Gastrocnemius medialis (tissue), 4 donors: ENCODE measurements at places on chromosomes 11 and 22.

DNA sequence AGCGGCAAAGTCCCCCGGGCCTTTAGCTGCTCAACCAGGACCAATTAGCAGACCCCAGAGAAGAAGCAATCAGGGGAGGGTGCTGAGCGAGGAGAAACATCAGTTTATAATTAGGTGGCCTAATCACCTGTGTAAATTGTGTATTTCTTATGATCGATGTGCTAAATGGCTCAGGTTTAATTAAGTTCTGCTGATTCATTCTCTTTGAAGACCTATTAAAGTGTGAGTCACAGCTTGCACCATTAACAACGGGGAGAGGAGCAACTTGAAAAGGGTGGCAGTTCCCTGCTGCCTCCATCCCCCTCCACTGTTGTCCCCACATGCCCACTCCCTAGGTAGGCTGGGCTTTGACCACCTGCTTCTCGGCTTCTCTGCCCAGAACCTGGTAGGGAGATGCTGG, 10.7 kb downstream of the ISX start:
- DNase-seq: no peak
- no peaks in the 10 kb centered on the region for H3K27me3 ChIP-seq
- no peaks in the 10 kb centered on the region for H3K36me3 ChIP-seq

DNA sequence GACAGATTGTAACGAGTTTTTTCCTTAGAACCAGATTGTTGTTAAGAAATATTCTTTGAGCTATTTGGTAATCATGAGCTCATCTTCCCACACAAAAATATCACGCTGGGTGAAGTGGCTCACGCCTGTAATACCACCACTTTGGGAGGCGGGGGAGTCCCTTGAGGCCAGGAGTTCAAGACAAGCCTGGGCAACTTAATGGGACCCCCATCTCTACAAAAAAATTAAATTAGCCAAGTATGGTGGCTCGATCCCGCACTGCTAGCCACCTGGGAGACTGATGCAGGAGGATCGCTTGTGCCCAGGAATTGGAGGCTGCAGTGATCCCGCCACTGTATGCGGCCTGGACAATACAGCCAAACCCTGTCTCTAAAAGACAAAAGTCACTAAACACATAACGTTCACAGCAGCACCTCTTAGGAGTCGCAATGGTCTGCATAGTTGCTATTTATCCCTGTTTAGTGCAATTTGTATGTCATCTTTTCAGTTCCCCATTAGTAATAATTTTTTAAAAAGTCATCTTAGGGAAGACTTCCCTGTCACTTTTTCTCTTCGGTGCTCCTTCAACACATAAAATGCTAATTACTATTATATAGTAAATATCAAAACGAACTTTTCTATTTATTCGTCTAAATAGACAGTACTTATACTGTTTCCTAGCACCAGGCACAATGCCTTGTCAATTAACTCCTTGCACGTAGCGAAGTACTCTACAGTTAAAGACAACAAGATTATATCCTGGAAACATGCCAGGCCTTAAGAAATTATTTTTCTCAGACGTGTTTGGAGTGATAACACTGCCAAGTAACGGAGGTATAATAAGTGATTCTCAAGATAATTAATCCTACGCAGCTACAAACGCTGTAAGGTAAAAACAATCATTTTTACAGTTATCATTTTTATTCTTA, 1.1 kb downstream of the ST13 start:
- no peaks in the 10 kb centered on the region for H3K27me3 ChIP-seq
- DNase-seq: peak; percentile 18
- peak overlapping the region; percentile 95 for H3K4me3 ChIP-seq
- peak overlapping the region; percentile 99 for H3K27ac ChIP-seq
- peaks cover 67% of the 10 kb centered on the region for H3K4me1 ChIP-seq
- H3K36me3 ChIP-seq: peaks cover 5% of the 10 kb centered on the region

DNA sequence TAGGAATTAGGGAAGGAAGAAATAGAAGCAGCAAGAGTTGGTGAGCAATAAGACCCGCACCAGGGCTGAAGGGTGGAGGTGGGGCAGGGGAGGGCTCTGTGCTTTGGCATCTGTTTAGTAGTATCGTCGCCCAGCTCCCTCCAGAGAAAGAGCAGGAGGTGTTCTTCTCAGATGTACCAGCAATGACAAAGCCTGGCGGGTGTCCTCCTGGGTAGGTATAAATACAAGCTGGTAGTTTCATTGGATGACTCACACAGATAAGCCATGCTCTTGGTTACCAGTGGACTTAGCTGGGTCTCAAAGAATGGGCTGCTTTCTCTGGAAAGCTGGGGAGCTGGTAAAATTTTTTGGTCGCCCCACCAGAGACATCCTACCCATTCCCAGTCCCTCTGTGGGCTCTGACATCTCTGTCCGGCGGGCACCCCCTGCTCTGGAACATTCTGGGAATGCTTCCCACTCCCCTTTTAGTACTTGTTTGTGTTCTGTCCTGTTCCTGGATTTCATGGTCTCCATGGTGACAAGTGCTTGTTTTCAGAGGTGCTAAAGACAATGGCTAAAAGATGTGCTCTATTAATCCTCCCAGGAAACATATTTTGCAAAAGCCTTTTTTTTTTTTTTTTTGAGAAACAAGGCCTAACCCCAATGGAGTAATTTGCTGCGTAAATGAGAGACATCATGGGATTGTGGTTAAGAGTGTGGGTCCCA, 15.4 kb upstream of the TUBA8 start:
- H3K36me3 ChIP-seq: no peaks in the 10 kb centered on the region
- H3K4me3 ChIP-seq: no peak overlapping the region
- DNase-seq: peak; percentile 84
- H3K27ac ChIP-seq: peak overlapping the region; percentile 95
- peaks cover 42% of the 10 kb centered on the region for H3K4me1 ChIP-seq
- no peaks in the 10 kb centered on the region for H3K27me3 ChIP-seq

DNA sequence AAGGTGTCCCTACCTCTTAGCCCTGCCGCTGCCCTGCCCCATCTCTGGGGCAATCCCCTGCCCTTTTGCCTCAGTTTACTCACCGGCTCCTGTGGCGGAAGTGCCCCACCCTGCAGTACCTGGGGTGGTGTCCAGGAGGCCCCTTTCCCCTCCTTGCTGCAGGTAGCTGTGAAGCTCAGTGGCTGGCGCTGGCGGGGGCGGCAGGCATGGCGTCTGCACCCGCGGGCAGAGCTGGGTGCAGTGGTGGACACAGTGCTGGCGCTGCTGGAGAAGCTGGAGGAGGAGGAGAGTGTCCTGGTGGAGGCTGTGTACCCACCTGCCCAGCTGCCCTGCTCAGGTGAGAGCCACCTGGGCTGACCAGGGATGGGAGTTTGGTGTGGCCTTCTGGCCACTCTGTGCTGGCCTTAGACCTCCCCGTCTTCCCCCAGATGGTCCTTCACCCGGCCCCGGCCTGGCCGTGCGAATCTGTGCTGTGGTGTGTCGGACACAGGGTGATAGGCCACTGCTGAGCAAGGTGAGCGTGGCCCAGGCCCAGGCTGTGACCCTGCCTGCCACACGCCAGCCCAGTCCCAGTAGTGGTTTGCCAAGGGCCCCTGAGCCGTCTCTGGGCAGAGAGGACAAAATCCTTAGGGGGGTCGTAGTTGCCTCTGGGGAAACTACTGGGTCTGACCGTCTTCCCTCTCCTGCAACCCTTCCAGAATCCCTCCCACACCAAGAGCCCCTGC, 4.0 kb downstream of the CARNS1 start:
- no peak overlapping the region for H3K4me3 ChIP-seq
- peaks cover 46% of the 10 kb centered on the region for H3K4me1 ChIP-seq
- no peak for DNase-seq
- peak overlapping the region; percentile 97 for H3K27ac ChIP-seq
- no peaks in the 10 kb centered on the region for H3K36me3 ChIP-seq

DNA sequence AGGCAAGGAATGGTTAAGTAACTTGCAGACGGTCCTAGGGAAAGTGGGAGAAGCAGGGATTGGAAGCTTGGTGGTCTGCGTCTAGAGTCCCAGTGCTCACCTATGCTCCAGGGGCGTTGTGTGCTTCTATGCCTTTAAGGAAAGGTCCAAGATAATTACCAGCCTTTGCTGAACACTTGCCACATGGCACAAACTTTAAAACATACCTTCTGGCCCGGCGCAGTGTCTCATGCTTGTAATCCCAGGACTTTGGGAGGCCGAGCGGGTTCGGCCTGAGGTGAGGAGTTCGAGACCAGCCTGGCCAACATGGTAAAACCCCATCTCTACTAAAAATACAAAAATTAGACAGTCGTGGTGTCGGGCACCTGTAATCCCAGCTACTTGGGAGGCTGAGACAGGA, 2.3 kb downstream of the POLDIP3 start:
- H3K36me3 ChIP-seq: no peaks in the 10 kb centered on the region
- DNase-seq: no peak
- peaks cover 68% of the 10 kb centered on the region for H3K4me1 ChIP-seq

DNA sequence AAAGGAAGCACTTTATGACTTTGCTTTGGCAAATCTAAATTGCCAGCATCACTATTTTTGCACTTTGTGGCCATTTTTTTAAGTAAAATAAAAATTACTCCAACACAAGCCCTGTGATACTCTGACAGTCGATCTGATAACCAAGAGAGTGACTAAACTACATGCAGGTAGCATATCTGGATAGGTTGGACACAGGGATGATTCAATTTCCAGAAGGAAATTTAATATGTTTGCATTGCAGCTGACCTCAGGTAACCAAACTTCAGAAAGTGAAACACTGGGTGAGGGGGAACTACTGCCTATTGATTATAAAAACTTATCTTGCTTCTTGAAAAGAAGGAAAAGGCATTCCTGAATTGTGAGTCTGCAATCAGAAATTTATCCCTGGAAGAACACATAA, 13.9 kb downstream of the OR5B3 start:
- H3K4me3 ChIP-seq: no peak overlapping the region
- no peaks in the 10 kb centered on the region for H3K4me1 ChIP-seq
- no peak for DNase-seq
- no peaks in the 10 kb centered on the region for H3K27me3 ChIP-seq
